ENCODE measurements at places on chromosomes 12 and 14. TPM values are rescaled to one million over a fixed set of nuclear protein-coding genes. Genes with fewer than 3 reads are reported as not detected.
A peak's percentile ranks its signal among the peaks of the same experiment; 100 is the strongest.

Gene RPL6
- polyA plus RNA-seq: 2,396 TPM

Gene EML5
- polyA plus RNA-seq: 0.27 TPM

Gene TDG
- polyA plus RNA-seq: 62.1 TPM

DNA sequence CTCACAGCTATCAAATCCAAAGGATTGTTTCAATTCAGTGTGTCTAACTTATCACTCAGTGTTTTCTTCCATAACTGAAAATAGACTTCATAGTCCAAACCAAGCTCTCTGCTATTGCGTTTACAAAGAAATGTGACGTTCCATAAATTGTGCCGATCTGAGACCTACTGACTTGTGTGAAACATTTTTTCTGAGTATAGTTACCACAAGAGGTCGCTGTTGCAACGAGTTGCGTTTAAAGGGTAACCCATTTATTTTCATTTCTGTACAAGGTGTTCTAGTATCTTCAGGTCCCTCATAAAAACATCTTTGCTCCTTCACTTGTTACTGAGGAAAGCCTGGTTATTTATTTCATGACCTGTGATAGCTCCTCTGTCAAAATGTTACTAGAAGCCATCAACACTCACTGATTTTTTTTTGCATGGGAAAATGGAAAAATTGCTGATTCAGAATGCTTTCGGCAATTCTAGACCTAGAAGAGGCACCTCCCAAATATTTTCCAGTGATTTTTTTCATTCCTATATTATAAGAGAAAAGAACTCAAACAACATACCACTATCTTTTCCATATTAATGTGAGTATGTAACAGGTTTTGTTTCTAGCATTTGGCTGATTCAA lies 60.9 kb upstream of the OR4E1 start:
- DNase-seq: peak; percentile 58

- no peak for DNase-seq
Measured at GRCh38 chr12:32777691-32778175, 22.0 kb upstream of the YARS2 start.

- no peak for DNase-seq
Measured at GRCh38 chr12:106131676-106132075, 7.1 kb downstream of the NUAK1 start.

Gene PRIM1
- 109 TPM for polyA plus RNA-seq

DNA sequence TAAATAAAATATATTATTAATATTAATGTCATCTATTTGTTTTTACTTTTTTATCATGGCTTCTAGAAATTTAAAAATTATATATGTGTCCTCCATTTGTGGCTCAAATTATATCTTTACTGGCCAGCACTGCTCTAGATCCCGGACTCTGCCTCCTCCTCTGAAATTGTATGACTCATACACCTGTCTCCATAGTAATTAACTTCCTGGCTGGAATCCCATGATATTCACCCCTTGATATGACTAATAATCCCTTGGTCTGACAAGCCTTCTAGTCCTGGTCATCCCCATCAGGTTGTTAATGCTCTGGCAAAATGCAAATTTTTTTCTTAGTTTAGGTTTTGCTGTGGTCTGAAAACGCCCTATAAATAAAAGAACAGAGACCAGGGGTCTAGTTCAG lies 116.2 kb downstream of the BMP4 start:
- DNase-seq: no peak

Gene BCL2L14
- polyA plus RNA-seq: not detected

Gene KCNK13
- not detected for polyA plus RNA-seq

Gene NANOG
- not detected for polyA plus RNA-seq

Gene NKX2-1
- polyA plus RNA-seq: not detected

DNA sequence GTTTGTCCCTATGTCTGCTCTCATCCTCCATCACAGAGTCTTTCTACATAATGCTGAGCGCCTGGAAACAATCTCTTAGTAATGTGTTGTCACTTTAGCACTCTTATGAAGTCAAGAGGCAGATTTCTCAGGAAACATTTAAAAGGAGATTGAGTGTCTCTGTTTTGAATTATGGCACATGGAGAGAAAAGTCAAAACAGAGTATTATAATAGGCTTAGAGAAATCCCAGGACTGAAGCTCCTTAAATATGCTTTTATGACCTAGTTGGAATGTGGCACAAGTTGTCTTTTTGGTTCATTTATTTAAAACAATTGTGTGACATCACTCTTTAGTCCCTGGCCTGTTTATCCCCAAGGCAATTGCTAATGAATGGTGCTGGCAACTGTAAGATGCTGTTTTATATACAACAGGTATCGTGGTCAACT lies 117.8 kb upstream of the HIF1A start:
- DNase-seq: no peak

Measured in K562 (cell line).